ENCODE measurements at places on chromosomes 1 and 21.

- DNase-seq: no peak
These were observed 69.5 kb downstream of the GRIK3 start for GRCh38 chr1:36964830-36965229.

GRCh38 chr1:32871364-32872191 lies 866 bp upstream of the FNDC5 start:
- no peak for DNase-seq

GRCh38 chr1:240092301-240093119 lies 827 bp downstream of the FMN2 start:
- no peak for DNase-seq

- no peak for DNase-seq
These were observed 163.8 kb downstream of the CHRM3 start for GRCh38 chr1:239550178-239550577.

DNA sequence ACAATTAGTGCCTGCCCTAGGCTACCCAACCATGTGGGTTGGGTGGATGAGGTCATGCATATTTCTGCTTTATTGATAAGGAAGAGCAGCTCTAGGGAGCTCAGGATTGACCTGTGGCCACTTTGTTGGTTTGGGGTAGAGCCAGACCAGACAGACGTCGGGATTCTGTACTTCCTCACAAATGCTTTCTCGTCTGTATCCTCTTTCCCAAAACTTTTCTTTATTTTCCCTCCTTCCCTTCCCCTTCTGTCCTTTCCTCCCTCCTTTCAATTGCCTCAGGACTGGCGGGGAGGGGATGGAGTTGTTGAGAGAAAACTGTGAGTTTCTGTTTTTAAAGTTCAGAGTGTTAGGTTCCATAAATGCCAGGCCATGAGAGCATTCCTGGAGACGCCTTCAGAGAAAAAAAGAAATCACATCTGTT lies 68.0 kb downstream of the UCK2 start:
- DNase-seq: no peak

GRCh38 chr1:181204530-181204929 lies 116.0 kb downstream of the IER5 start:
- no peak for DNase-seq

GRCh38 chr1:244851546-244852231 lies 12.7 kb downstream of the HNRNPU start:
- no peak for DNase-seq

- DNase-seq: no peak
These were observed 335.6 kb upstream of the PBX1 start for GRCh38 chr1:164223378-164223777.

Measured in activated gamma-delta T cell (primary cell).